ENCODE measurements at places on chromosomes 5 and 9.

GRCh38 chr5:142109331-142110045 is 909 bp downstream of the NDFIP1 start:
- H3K4me1 ChIP-seq = peaks cover 33% of the 10 kb centered on the region
- no peaks in the 10 kb centered on the region for H3K36me3 ChIP-seq
- DNase-seq = no peak
- H3K27ac ChIP-seq = peak overlapping the region; percentile 96
- H3K27me3 ChIP-seq = no peaks in the 10 kb centered on the region

- H3K4me1 ChIP-seq = peaks cover 20% of the 10 kb centered on the region
- H3K4me3 ChIP-seq = no peak overlapping the region
- H3K27me3 ChIP-seq = no peaks in the 10 kb centered on the region
- DNase-seq = no peak
Measured at GRCh38 chr9:127808347-127809001, 5.8 kb downstream of the FPGS start.

GRCh38 chr5:72662305-72662704 is 154.2 kb upstream of the TNPO1 start:
- H3K4me1 ChIP-seq = peaks cover 30% of the 10 kb centered on the region
- H3K36me3 ChIP-seq = no peaks in the 10 kb centered on the region
- H3K27ac ChIP-seq = no peak overlapping the region
- no peak for DNase-seq
- no peaks in the 10 kb centered on the region for H3K27me3 ChIP-seq
- no peak overlapping the region for H3K4me3 ChIP-seq

GRCh38 chr5:139492700-139493192 is 10.2 kb upstream of the STING1 start:
- no peaks in the 10 kb centered on the region for H3K4me1 ChIP-seq
- H3K36me3 ChIP-seq = no peaks in the 10 kb centered on the region
- no peak overlapping the region for H3K4me3 ChIP-seq
- no peak overlapping the region for H3K27ac ChIP-seq

GRCh38 chr5:140207250-140207964 is 32.4 kb downstream of the CYSTM1 start:
- H3K27me3 ChIP-seq = no peaks in the 10 kb centered on the region
- H3K27ac ChIP-seq = peak overlapping the region; percentile 78
- no peaks in the 10 kb centered on the region for H3K36me3 ChIP-seq
- DNase-seq = no peak
- H3K4me3 ChIP-seq = no peak overlapping the region
